ENCODE measurements at places on chromosomes 3 and 15.
A peak's percentile ranks its signal among the peaks of the same experiment; 100 is the strongest.

DNA sequence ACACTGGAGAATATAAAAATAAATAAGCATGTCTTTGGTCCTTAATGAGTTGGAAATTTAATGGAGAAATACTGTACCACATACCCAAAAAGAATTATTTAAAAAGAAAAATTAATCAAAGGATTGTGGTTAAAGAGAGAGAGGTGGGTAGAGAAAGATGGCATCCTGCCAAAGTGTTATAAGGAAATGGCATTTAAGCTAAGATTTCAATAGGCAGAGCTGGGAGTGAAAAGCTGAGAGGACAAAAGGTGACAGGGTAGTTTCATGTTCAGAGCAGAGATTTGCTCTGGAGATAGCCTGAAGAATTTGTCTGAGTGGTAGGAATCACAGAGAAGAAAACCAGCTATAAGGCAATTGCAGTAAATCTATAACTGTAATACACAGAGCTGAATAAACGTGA lies 181.0 kb downstream of the SI start:
- DNase-seq: no peak

- DNase-seq: no peak
These were observed 124.8 kb upstream of the C15orf61 start for GRCh38 chr15:67396114-67396513.

- DNase-seq: no peak
These were observed 19.1 kb upstream of the SPINK8 start for GRCh38 chr3:48352546-48352945.

DNA sequence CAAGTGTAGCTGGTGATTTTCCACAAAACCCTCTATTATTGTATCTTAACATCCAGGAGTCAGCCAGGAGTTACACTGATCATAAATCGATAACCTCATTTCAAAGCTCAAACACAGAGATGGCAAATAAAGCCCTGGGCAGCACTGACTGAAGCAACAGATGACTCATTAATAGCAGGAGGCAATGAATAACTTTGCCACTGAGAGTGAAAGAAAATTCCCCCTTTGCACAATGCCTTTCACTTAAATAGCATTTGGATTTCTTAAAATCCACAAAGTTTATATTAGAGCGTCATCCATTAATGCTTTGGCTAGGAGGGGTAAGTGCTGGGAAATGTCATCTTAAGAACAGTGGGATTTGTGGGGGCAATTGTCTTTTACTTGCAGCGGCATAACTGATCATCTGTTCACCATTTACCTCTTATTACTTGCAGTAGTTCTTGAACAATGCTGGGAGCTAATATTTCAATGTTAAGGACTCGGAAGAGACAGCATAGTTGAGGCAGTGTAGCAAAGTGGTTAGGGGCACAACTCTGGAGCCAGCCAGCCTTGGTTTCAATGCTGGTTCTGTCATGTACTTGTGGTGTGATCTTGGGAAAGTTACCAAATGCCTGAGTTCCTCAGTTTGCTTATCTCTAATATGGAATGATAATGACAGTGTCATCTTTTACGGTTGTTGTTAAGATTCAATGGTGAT lies 630.4 kb upstream of the TBL1XR1 start:
- peak; percentile 97 for DNase-seq

DNA sequence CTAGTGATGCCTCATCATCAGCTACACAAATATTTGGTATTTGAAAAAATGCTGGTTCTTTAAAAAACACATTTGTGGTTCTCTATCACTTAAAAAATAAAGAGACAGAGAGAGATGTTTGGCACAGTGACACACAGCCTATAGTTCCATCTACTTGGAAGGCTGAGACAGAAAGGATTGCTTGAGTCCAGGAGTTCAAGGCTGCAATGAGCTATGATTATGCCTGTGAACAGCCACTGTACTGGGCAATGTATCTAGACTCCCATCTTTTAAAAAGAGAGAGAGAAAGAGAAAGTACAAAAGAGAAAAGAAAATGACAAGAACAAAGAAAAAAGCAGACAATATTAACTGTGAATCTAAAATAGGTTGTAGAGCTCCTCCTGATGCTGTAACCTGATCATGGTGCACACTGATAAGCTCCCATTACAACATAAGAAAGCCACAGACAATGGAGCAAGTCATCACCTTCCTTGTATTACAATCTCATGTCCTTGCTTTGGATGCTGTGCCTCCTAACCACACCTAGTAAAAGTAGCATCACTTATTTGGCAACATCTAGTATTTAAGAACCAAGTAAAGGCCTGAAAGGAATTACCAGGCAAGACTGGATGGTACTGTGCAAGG lies 31.7 kb upstream of the MAP4 start:
- no peak for DNase-seq

DNA sequence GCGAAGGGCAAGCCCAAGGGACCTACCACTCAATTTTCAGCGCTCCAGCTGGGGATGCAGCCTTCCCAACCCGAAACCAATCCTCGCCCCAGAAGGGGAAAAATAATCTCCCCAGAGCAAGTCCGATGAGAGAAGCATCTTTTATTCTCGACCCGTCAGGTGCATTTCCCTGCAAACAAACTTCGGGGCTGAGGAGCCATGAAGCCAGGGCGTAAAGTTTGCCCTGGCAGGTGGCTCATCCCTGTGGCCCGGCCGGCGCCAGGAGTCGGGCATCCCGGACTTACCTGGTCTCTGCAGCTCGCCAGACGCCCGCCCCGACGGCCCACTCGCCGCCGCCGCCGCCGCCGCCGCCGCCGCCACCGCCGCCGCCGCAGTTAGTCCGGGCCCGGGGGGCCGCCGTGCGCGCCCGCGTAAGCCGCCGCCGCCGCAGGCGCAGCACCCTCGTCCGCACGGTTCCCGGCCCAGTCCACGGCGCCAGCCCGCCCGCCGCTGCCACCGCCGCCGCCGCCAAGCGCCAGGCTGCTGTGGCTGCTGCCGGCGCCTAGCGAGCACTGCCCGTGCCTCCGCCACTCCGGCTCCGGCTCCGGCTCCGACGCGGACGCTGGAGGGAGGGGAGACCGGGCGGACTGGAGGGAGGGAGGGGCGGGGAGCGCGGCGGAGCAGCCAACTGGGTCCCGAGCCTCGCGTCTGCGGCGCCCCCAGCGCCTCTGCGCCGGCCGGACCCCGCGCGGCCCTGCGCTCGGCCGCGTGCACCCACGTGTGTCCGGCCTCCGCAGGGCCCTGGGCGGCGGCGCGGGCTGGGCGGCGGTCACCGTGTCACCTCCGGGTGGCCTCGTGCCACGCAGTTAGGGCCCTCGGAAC lies at the start of gene CNTN3:
Gene CNTN3, minus strand, starts transcription at position 553 of the 861 bp plus-strand sequence. CDS start 93,547 bp downstream, outside the sequence.
- DNase-seq: no peak

Measured in mesenchymal stem cell (in vitro differentiated cells and primary cell).